Activated CD4-positive, alpha-beta T cell treated with anti-CD3 and anti-CD28 coated beads for 36 hours (primary cell): ENCODE measurements at places on chromosomes 11 and 22.

GRCh38 chr22:28016781-28017557 is 97.9 kb upstream of the PITPNB start:
- DNase-seq = no peak

DNA sequence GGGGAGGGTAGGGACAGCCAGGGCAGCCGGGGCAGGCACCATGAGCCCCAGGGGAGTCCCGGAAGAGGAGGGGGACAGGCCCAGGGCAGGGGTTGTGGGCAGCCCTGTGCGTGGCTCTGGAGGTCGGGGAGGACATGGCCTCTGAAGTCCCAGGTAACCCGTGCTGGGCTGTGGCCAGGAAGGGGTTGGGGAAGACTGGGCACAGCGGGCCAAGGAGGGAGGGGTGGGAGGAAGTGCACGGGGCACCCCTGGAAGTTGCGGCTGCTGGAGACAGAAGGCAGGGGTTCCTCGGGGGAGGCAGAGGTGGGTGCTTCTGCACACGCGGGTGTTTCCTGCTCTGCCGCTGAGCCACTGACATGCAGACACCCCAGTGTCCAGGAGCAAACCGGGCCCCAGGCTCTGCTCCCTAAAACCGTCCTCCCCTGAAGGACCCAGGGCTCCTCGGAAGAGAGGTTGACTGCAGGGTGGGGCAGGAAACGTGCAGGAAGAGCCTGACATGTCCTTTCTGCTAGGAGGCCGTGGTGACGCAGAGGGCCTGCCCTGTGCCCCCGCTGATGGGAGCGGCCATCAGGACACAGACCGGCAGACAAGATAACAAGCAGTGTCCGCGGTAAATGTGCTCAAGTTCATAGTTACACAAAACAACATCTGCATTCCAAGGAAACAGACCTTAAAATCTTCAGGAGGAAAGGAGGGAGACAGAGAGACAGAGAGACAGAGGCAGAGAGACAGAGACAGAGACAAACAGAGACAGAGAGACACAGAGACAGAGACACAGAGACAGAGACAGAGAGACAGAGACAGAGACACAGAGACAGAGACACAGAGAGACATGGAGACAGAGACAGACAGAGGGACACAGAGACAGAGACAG is 5.7 kb downstream of the TNNI2 start:
- peak; percentile 62 for DNase-seq

- no peak for DNase-seq
Measured at GRCh38 chr11:45024316-45024715, 73.6 kb upstream of the TP53I11 start.

DNA sequence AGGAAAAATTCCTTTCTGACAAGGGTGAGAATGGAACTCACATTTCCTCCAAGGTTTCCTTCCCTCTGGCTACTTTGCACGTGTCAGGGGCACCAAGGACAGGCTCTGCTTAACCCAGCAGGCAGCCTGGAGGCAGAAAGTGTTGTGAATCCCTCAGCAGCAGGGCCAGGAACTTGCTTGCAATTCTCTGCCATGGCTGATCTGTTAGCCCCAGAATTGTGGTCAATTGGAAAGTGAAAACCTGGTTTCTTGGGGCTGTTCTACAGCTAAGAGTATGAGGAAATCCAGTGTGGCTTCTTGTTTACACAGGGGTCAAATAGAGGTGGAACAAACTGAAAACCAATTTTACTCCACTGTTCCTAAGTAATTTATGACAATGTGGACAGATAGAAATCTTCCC is 38.3 kb upstream of the CEP295 start:
- DNase-seq = no peak

- no peak for DNase-seq
Measured at GRCh38 chr11:48066881-48067800, 86.8 kb downstream of the PTPRJ start.

DNA sequence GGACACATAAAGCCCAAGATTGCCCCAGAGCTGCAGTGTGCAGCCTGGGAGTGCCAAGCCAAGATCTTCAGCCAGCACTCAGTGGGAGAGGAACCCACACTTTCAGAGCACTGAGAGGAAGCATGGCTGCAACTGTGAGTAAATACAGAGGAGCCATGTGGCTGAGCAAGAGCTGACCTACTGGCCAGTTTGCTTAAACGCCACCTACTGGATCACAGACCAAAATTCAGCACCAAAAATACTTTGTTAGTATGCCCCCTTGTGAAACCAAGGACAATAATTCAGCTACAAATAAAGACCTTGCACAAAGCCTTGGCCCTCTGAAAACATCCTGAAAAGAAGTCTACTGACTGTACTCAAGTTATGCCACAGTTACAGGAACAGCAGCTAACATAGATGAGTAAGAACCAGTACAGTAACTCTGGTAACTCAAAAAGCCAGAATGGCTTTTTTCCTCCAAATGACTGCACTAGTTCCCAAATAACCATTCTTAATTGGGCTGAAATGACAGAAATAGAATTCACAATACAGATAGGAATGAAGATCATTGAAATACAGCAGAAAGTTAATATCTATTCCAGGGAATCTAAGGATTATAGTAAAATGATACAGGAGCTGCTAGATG is 10.1 kb upstream of the OR4A15 start:
- no peak for DNase-seq

- DNase-seq = peak; percentile 70
Measured at GRCh38 chr22:30221121-30221992, 25.2 kb downstream of the LIF start.

DNA sequence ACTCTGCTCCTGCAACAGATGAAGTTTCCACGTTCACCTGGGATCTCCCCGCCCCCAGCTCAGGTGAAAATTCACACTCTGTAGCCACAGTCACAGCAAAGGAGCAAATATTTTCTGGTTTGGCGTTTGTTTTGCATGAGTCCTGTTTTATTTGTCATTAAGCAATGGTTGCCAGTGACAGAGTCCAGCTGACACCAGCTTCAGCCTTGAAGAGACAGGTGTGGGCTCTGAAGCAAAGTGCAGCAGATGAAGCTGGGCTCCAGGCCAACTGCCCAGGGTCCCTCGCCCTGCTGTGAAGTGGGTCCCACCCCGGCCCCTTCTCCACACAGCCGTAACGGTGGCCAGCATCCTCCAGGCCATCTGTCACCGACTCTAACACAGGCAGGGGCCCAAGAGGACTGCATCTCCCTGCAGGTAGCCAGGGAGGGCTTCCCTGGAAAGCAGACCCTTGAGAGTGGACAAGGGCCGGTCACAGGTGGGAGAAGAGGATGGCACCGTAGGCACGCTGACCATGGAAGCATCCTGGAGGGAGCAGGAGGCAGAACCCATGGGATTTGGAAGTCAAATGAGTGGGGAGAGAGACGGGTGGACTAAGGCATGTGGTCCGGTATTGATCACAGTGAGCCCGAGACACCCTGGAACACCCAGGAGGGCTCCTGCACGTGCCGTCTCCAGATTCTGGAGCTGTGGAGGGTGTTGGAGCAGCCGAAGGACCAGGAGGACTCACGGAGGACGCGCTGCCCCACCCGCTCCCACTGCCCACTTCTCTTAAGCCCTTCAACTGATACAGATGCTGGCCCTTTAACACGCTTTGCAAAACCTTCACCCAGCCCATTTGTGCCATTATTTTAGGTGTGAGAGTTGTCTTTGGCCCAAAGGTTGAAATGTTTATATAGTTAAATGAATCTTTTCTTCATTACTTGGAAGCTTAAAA is 294.5 kb downstream of the BRD1 start:
- no peak for DNase-seq

DNA sequence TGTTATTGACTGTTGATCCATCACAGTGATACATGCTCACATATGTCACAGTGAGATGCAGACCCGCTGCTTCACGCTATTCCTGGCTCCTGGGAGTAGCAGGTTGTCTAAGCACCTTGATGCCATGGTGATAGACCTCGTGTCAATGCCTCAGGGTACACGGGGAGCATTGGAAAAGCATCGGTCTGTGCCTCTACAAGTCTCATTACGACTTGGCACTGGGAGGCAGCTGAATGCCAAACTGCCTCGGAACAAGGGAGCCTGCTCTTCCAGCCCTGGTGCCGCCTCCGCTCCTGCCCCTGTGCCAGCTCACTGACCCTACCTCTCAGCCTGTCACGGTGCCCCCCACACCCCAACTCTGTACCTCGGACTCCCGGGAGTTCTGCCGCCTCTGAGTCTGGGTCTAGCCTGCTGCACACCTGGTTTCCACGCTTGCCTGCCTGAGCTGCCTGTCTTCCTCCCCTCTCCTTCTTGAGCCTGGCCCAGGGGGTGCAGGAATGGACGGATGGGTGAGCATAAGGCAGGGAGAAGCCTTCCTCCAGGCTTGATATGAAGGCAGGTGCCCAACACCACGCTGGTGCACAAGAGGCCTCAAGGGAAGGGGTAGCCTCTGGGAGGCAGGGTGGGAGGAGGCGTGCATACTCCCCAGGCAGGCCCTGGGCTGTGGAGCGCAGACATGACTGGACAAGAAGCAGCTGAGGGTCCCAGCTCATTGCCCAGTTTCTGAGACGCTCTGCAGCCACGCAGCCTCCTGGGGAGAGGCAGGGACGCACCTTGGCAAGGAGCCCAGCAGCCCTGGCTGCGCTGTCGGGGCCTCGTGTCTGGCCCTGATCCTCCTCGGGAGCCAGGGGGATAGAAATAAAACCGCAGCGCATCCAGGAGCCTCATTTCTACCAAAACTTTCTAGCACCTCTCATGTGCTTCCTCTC is 1.8 kb upstream of the NFAM1 start:
- no peak for DNase-seq

DNA sequence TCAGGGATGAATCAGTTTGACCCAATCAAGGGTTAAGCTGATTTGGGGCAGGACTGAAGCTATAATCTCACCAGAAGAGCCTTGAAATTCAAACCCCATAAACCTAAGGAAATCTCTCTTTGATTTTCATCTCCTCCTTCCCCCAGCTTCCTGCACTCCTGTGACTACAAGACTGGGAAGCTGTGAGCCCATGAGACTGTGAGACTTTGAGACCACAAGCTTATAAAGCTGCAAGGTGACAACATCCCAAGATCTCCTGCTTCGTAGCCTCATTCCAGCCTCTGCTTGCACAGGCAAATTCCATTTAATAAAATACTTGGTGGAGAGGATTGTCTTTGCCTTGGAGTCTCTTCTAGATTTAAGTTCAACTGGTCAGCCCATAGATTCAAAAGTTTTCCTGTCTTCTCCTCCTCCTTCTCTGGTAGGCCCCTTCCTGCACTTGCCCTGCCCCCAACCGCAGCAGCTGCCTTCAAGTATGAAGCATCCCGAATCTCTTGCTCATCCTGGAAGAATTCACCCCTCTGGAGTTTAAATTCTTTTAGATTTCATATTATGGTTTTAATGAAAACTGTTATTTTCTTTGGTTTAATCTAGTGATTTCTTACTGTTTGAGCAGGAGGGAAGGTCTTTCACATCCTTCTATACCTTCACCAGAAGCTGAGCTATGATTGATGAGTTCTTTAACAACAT is 42.1 kb downstream of the PAMR1 start:
- DNase-seq = no peak

DNA sequence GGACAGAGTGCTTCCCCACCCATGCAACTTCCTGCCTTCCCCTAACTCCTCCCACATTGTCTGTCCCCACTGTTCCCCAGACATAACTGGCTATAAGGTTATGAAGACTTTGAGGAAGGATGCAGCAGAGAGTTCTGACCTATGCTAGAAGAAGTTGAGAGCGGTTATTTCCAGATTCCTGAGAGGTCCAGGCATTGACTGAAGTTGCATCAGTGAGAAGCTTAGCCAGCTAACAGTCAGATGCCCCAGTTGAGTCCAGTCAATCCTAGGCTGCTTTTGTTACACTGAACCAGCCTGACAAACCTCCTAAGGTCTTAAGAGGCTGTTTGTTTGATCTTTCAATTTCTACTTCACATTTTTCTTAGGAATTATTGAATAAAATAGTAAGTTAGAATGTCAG is 937.9 kb upstream of the CCDC90B start:
- no peak for DNase-seq

DNA sequence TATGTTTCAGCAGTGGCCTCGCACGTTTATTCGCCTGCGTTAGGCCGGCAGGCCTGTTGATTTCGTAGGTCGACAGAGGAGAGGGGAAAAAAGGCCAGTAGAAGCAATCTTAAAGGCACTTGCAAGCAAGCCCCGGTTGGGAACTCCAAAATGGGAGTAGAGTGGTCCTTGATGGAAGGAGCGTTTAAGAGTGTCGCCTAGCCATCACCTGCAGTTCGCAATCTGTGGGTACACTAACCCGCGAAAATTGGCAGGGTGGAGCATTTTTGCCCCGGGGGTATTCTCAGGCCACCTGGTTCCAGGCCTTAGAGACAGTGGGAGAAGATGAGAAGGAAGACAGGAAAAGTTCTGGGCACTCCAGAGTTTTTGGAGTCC is 1.1 kb downstream of the EWSR1 start:
- peak; percentile 13 for DNase-seq

DNA sequence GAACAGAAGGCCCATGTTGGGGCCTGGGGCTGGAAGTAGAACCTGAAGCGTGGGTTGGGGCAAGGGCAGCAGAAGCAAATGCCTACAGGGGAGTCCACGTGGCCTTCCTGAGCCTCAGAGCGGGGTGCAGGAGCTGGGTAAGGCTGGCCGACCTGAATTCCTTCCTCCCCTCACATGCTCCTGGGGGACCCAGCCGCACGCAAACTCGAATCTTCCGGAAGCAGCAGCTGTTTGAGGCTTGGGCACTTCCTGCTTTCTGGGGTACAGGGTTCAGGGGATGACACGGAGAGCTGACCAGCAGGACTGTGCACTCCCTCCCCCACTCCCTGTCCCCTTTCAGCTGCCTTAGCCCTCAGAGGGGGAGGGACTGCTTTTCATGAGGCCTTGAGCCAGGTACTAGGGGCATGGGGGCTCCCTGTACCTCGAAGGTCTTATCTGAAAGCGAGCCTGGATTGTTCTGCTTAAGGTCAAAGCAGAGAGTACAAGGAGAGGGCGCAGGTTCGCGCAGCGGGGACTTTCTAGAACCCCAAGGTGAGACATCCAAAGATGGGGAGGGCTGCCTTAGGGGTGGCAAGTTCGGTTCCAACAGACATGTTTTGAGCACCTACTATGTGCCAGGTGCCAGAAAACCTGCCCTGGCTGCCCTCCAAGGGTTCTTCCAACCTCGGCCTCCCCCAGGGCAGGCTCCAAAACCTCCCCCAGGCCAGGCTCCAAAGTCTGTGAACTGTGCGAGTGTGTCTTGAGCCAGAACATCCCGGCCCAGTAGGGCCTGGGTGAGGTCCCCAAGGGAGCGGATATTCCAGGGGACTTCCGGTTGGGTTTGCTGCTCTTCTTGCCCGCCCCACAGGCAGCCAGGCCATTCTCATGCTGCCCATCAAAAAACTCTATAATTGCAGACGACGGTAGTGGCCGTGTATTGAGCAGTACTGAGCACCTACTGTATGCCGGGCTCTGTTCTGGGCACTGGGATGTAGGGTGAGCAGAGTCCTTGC is 1.7 kb downstream of the NCF4 start:
- no peak for DNase-seq

GRCh38 chr22:49944399-49944891 is 16.1 kb upstream of the PIM3 start:
- no peak for DNase-seq
